ENCODE measurements at places on chromosomes 4 and X. TPM values are rescaled to one million over a fixed set of nuclear protein-coding genes. Genes with fewer than 3 reads are reported as not detected.

AMOT gene
- 12.4 TPM for total RNA-seq

MAD2L1 gene
- total RNA-seq, result 2.2 TPM

BMPR1B gene
- 6.0 TPM for total RNA-seq

UXT gene
- 85.5 TPM for total RNA-seq

PSAPL1 gene
- total RNA-seq, result not detected

CT45A8 gene
- total RNA-seq, result not detected

SLC35A2 gene
- 21.3 TPM for total RNA-seq

- no peak for DNase-seq
Measured at GRCh38 chrX:110175146-110175545, 142.7 kb downstream of the AMMECR1 start.

DNA sequence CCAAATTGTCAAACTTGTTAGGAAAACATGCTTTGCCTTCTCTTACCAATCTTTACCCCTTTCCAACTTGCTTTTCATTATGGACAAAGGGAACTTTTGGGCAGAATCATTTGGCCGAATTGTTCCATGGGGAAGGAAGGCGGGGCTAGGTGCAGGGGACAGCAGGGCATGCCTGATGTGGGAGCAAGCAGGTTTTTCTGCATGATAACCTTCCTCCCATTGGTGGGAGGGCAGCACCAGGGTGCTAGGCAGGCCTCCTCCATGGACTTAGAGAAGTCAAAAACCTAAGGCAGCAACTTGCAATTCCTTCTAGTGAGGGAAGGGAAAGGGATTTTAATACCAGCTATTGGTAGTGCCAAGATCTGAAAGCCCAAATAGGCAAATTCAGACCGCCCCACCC is 260.5 kb downstream of the MAPK10 start:
- no peak for DNase-seq

- DNase-seq, result no peak
Measured at GRCh38 chrX:117641913-117642656, 474.5 kb downstream of the KLHL13 start.

- no peak for DNase-seq
Measured at GRCh38 chr4:87310691-87311335, 11.9 kb downstream of the HSD17B13 start.

DNA sequence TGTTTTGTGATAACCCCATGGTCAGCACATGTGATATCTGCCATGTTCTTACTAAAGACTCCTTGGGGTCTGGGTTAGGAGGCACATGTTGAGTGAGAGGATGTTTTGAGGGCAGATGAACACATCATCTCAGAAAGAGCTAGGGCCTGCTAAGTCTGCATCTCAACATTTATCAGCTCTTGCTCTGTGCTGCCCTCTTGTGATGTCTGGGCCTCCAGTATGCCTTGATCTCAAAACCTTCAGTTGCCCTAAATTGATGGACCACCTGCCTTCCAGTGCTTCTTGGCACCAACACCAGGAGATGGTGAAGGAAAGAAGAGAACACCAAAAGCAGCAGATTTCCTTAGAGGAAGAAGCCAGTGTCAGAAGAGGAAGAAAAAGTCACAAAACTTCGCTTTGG is 22.5 kb downstream of the MID1 start:
- no peak for DNase-seq

DNA sequence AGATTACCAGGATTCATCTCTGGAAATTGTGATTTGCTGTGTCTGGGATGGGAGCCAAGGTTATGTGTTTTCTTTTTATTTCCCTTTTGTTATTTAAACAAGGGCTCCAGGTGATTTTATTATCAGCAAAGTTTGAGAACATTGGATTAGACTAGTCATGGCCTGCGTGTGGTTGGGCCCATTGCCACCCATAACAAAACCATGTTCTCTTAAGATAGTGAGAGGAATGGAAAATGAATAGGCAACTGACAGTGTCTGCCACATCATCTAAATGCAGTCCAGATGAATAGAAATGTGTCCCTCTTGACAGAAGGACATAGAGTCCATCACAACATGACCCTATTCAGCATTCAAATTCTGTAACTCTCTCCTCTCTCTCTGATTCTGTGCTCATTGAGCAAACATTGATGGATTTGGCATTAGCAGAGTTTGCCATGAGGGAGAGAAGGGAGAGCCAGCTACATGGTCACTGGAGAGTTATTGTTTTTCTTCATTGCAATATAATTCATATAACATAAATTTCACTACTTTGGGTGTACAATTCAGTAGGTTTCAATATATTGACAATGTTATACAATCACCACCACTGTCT is 11.7 kb downstream of the XK start:
- no peak for DNase-seq

- no peak for DNase-seq
Measured at GRCh38 chr4:70984589-70984988, 8.9 kb upstream of the DCK start.

DNA sequence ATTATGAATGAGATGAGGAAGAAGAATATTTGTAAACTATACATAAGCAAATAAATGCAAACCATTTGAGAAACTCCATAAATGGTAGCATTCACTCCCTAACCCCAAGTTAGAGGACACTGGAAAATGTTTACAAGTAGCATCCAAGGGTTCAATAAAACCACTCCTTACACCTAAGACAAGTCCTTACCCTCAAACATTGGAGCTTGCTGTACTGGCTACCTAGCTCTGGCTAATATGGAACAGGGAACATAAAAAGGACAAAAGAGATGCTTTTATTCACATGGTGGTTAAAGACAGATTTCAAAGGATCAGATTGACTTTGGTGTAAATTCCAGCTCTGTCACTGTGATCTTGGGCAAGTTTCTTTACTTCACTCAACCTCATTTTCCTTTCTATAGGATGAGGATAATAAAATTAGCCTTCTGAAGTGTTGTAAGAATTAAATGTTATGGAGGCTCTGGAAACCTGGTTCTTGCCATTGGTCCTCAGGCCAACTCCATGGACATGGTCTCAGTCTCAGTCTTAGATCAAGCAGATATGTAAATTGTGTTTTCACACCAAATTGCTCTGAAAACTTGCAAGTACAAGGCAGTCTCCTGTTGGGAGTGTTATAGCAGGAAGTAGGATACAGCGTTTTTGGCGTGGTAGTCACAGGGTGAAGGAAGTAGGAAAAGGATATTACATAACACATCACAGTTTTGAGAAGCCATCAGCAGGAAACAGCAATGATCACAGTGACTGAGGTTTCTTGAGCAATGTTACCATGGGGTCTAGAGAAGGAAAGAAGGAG is 3.3 kb downstream of the CXCL1 start:
- no peak for DNase-seq

GRCh38 chr4:25863347-25863784 is 578 bp upstream of the SEL1L3 start:
- DNase-seq, result peak; percentile 66

GRCh38 chr4:82033862-82034261 is 339.9 kb downstream of the HNRNPD start:
- DNase-seq, result no peak

- no peak for DNase-seq
Measured at GRCh38 chrX:129360175-129360574, 163.1 kb downstream of the SMARCA1 start.

DNA sequence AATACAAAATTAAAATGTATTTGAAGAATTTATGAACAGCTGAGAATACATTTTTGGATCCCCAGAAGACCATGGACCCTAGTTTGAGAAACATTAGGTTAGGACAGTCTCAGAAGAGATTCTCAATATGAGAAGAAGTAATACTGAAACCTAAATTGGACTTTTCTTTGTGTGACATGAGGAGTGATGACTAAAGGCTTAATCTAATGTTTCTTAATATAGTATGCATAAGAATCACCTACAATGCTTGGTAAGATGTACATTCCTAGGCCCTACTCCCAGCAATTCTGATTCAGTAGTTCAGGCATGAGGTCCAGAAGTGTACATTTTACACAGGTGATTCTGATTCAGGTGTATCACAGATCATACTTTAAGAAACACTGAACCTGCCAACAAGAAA is 31.6 kb upstream of the HUWE1 start:
- no peak for DNase-seq

DNA sequence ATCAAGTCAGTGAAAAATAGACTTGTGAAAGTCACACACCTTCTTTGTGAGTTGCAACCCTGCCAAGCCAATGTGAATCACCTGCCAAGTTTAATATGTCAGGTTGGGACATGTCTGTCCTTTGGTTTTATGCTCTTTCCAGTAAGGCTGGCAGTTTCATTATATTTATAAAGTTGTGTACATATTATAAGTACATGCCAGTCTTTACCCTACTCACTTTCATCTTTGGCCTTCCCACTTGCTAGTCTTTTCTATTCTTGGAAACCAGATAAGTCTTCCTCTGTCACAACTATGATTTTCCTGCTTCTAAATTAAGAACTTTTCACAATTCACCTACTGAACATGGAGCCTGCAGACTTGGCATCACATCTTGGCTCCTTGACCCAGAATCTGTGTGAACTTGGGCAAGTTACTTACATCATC is 680.7 kb upstream of the BOD1L1 start:
- no peak for DNase-seq
